Fibroblast of skin of back (primary cell): ENCODE measurements at places on chromosomes 4 and X.
A peak's percentile ranks its signal among the peaks of the same experiment; 100 is the strongest.

DNA sequence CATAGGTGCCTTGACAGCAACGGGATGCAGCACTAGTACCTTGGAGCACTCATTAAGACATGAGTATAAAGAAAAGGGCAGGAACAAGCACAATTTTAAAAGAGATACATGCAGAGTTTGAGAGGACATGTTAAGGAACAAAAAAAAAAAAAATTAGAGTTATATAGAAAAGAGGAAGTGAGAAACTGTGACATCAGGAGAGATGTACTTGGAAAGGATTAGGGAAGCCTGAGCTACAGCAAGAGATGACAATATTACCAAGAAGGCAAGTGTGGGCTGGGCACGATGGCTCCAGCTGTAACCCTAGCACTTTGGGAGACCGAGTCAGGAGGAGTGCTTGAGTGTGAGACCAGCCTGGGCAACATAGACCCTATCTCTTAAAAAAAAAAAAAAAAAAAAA is 37.4 kb downstream of the GPR143 start:
- DNase-seq = no peak

GRCh38 chr4:67911638-67912037 is 27.8 kb upstream of the TMPRSS11D start:
- no peak for DNase-seq

GRCh38 chr4:128475597-128475996 is 188.0 kb upstream of the PGRMC2 start:
- DNase-seq = no peak

DNA sequence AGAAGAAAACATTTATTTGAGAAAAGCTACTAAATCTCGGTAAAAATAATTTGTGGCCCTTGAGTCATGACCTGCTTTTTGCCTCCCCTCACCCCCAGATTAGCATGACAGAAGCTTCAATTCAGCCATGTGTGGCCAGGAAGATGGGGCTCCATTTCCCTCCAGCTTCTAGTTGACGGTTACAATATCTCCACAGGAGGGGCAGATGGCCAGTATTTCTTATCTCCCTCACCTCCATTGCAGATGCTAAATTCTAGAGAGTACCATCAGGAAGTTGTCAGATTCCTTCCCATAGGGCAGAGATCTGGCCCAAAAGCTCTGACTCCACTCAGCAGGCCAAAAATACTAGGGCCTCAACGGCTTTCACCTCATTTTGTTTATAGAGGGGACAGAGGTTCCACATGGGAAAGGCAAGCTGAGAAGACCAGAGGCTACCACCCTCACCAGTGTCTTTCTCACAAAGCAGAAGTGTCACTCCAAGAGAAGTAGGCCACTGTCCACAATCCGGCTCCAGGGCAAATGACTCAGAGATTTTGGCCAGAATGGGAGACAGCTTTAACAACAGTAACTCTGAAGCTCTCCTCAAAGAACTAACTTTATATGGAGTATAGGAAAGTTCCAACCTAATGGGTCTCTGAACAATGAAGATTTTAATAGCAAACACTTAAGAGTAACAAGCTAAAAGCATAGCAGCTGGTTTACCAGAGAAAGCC is 108.3 kb downstream of the TBC1D19 start:
- peak; percentile 62 for DNase-seq

- peak; percentile 77 for DNase-seq
Measured at GRCh38 chrX:51608766-51609165, 9.9 kb downstream of the CENPVL3 start.

DNA sequence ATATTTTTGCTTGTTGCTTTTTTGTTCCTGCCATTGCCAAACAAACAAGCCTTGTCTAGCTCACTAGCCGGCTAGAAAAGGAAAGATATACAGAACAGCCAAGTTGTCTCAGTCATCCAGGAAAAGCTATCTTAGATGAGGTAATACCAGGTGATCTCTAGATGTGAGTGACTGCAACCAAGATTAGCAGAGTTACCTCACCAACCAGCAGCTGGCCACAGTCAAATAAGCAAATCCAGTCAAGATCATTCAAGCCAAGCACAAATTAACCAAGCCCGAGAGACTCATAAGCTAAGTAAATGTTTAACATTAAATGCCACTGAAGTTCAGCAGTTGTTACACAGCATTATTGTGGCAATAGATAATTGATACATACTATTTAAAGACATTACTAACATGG is 108.6 kb downstream of the CENPC start:
- DNase-seq = no peak

- DNase-seq = peak; percentile 54
Measured at GRCh38 chrX:103774070-103774642, 2.5 kb upstream of the PLP1 start.

GRCh38 chr4:26104056-26104685 is 190.2 kb downstream of the SMIM20 start:
- no peak for DNase-seq

DNA sequence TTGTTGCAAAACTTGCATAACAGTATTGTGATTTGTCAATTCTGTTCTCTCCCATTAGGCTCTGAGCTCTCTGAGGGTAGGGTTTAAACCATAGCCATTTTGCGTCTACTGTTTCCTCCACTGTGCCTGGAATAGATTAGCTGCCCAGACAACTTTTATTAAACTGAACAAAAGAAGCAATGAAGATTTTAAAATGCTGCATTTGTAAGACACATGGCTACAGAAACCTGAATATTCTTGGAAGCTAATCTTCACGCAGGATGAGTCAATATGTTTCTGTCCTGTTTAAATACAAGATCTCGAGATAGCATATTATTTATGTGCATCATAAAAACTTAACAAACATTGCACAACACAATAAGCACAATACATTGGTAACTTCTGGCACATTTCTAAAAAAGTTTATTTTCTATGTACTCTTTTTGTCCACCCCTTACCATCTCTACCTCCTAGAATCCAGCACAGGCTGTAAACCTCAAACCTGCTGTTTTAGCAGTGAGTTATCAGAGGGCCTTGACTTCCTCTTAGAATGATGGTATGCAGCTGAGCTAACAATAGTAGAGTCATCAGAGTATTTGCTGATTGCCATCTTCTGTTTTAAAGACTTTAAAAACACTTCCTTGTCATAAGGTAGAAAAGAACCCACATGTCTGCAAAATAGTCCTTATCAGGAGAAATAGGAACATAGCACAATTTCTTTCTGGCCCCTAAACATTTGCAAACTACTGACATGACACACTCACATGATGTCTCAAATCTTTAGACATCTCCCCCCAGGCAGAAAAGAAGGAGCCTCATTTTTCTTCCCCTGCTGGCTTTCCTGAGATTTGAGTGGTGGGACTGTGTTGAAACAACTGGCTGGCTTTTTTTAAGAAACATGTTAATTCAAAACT is 10.6 kb upstream of the CCNG2 start:
- DNase-seq = no peak

- no peak for DNase-seq
Measured at GRCh38 chr4:18397681-18398390, 376.3 kb upstream of the LCORL start.

DNA sequence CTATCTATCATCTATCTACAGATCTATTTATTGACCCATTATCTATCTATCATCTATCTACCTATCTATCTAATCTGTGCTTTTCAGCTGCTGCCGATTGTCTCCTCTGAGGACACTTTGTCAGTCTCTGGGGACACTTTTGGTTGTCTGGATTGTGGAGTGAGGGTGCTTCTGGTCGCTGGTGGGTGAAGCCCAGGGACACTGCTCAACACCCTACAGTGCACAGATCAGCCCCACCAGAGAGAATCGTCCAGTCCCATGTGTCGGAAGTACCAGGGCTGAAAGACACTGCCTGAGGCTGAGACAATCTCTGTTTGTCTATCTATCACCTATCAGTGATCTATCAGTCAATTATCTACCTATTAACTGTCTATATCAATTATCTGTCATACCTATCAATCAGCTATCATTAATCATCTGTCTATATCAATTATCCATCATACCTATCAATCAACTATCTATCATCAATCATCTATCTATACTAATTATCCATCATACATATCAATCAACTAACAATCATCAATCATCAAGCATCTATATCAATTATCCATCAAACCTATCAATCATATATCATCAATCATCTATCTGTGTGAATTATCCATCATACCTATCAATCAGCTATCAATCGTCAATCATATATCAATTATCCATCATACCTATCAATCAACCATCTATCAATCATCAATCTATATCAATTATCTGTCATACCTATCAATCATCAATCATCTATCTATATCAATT is 70.0 kb upstream of the PPP2R3B start:
- no peak for DNase-seq

DNA sequence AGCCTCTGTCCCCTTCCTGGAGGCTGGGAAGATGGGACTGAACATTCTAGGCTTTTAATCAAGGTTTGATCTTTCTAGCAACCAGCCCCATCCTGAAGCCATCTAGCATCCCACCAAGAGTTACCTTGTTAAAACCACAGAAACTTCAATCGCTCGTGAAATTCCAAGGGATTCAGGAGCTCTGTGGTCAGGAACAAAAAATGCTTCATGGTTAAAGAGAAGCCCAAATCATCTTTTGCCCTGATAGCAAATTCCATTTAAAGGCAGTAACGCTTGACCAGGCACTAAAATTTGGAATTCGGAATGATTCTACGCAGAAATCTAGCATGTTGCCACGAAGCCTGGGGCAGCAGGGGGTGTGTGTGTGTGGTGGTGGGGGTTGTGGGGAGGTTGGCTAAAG is 47.8 kb downstream of the CASP6 start:
- DNase-seq = no peak

DNA sequence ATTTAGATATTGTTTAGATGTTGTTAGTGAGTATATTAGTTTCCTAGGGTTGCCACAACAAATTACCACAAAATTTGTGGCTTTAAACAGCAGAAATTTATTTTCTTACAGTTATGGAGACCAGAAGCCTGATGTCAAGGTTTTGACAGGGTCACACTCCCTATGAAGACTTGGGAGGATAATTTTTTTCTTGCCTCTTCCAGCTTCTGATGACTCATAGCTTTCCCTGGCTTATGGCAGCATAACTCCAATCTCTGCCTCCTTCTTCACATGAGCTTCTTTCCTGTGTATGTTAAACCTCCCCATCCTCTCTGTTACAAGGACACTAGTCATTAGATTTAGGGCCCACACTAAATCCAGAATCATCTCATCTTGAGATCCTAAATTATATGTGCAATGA is 20.9 kb upstream of the RAB40A start:
- peak; percentile 63 for DNase-seq

- no peak for DNase-seq
Measured at GRCh38 chr4:142845293-142846107, 601 bp downstream of the INPP4B start.

DNA sequence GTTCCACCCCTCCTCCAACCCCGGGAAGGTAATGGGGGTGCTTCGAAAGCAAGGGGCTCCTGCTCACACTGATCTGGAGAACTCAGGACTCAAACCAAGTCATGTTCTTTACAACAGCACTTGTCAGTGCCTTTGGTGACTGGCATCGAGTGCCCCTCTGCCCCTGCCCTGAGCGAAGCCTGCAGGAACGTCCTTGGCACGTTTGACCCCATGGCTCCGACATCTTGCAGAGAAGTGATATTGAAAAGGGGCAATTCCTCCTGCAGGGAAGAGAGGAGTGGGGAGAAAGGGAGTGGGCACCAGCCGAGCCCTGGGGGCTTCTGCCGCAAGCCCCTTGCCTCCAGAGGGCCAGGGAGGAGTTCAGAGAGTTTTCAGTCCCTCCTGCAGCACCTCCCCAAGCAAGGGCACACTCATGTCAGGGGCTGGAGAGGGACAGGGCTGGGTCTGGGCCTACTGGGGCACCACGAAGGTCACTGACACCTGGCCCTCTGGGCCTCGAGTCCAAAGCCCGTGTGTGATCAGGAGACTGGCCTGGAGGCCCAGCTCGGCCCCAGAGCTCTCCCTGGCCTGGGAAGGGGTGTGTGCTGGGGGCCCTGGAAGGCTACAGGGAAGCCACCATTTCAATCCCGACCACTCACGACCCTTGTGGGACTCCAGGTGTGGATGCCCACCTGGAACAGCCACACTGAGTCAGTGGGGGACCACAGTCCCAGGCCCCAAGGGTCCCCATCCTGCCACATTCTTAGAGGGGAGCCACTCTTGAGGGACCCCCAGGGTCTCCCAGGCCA is 94.9 kb upstream of the NKX1-1 start:
- no peak for DNase-seq

GRCh38 chr4:186088523-186088922 is 16.0 kb upstream of the FAM149A start:
- DNase-seq = no peak

GRCh38 chr4:150355418-150355817 is 226.5 kb upstream of the MAB21L2 start:
- no peak for DNase-seq

- DNase-seq = no peak
Measured at GRCh38 chr4:31715302-31715701, 995.1 kb downstream of the PCDH7 start.

GRCh38 chr4:96260064-96260682 is 420.3 kb downstream of the PDHA2 start:
- DNase-seq = no peak

DNA sequence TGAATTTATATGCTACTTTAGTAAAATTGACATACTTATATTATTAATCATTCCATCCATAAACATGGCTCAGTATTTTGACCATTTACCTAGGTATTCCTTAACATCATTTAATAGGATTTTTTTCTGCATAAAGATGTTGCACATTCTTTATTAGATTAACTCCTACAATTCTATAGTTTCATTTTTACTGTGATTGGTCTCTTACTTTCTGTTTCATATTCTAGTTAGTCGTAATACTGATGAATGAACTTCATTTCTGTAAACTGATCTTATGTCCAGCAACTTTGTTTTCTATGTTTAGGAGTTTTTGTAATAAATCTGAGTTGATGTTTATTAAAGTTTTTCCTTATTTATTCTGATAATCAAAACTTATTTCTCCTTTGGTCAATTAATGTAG is 278.2 kb upstream of the CXXC4 start:
- no peak for DNase-seq

DNA sequence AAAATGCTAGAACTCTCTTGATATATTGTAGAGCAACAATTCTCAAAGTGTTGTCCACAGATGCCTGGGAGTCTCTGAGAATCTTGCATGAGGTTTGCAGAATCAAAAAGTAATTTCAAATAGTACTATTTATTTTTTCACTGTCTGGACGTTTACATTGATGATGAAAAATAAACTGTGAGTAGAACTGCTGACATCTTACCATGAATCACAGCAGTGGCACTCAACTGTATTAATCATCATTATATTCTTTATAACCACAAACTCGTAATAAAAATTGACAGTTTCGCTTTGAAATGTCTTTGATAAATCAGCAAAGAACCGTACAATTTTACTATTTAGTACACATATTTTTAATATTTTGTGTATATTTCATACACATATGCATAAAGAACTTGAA is 94.5 kb downstream of the NAF1 start:
- DNase-seq = peak; percentile 29

DNA sequence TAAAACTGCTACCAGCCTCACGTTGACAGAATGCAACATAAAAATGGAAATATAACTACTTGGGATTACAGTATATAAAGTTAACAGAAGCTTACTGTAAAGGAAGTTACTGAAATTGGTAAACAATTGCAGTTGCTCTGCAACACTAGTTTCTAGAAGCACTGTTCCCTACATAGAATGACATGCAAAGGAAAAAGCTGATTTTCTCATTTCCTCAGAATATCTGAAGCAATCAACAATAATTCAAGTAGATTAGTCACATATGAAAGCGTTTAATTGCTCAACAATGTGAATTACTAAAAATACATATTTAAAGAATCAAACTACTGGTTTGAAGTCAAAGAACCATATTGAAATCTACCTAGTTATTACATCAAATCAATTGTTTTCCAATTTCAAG is 31.8 kb downstream of the PDGFC start:
- DNase-seq = no peak
